ENCODE measurements at places on chromosomes 5 and 9.

DNA sequence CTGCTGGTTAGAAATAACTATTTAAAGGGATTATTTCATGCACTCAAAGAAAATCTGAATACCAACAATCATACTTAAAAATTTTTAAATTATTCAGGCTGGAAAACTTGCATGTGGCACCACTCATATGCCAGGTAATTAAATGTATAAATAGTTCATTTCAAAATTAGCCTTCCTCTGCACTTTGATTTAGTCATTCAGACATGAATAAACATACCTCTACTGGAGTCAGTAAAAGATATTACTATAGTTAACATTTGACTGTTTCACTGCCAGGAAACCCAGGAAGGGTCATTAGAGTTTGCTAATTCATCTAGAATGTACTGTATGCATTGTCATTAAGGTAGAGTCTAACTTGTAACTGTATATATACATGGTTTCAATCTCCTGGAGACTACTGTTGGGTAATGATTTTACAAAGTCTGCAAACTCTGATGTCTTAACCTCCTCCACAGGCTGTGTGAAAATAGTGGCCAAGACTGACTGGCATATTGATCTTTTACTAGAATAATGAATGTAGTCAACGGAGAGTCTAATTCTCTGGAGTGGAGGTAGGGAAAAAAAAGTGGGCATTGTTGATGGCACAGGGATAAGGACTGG, 43.7 kb downstream of the TEX10 start:
- DNase-seq: no peak

DNA sequence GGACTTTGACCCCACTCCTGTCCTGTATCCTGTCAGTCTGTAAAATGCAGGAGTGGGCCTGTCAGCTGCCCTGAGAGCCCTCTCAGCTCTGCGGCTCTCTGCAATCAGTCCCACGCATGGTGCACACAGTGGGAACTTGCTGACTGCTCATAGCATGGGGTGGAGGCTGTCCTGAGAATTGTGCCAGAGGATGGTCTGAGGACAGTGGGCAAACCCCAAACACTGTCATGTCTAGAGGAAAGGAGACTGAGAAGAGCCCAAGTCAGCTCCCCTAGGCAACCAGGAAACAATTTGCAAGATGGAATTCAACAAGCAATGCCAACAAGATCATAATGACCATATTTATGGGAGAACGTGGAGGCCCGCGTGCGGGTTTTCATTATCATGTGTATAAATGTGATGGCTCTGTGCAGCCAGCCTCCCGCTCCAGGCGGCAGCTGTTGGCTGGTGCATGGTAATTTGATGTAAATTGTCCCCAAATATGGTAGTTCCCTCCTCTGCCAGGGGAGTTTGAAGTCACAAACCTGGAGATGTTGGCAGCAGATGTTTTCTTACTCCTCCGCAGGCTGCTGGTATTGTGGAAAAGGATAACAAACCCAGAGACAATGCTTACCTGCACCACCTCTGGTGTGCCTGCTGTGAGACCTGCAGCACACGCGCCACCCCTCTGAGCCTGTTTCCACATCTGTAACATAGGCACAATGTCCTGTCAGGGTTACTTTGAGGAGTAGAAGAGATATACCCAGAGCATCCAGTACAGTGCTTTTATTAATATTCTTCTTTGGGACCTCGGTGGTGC, 39.8 kb upstream of the ALDH1B1 start:
- DNase-seq: no peak

DNA sequence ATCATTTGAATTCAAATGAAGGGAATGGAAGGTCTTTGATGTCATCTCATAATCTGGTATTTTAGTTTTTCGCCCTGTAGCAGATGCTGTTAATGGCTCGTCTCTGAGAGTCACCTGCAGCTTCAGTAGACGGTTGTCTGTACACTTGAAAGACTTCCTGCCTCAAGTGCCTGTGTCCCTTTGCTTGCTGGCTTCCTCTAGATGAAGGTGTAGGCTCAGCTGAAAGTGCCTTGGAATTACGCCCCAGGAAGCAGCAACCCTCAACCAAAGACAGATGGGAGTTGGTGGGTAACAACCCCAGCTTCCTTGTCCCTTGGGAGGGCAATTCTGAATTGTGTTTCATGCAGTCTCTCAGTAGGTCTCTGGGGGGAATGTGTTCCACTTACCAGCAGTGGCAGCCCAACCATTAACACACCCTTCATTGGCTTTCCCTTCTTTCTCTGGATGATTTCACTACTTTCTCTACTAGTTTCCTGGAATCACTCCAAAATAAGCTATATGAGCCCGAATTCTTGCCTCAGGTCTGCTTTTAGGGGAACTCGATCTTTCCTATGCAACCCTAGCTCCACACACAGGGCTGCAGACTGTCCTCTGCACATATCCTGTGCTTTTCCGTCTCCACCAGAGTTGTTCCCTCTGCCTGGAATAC, 395.6 kb downstream of the DMAC1 start:
- DNase-seq: no peak

GRCh38 chr5:137872466-137872865, 4.8 kb downstream of the MYOT start:
- DNase-seq: no peak

DNA sequence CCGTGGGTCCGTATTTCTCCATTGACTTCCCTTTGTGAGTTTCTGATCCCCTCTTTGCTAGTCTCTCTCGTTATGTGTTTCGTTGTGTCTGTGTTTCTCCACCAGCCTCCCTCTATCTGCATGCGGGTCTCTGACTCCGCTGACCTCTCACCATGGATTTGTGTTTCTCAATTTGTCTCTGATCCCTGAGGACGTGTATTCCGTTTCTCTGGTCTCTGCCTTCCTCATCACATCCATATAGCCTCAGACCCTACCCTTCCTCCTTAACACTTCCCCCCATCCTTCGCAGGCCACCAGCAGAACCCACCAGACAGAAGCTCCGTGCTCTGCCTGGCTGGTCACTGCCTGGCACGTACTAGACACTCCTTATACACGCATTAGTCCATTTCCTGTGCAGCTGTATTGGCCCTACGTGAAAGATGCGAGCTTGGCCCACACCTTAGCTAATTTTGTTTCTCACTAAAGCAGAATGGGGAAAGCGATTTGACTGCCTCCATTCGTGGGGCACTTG, 631 bp downstream of the B4GALT7 start:
- no peak for DNase-seq

- DNase-seq: no peak
Observed at GRCh38 chr5:103434057-103434456, 128.5 kb downstream of the NUDT12 start.

- no peak for DNase-seq
Observed at GRCh38 chr5:1131726-1132125, 19.9 kb upstream of the SLC12A7 start.

GRCh38 chr5:35745193-35745592, 111.5 kb upstream of the IL7R start:
- no peak for DNase-seq

- no peak for DNase-seq
Observed at GRCh38 chr5:173981185-173981761, 7.7 kb upstream of the C5orf47 start.

DNA sequence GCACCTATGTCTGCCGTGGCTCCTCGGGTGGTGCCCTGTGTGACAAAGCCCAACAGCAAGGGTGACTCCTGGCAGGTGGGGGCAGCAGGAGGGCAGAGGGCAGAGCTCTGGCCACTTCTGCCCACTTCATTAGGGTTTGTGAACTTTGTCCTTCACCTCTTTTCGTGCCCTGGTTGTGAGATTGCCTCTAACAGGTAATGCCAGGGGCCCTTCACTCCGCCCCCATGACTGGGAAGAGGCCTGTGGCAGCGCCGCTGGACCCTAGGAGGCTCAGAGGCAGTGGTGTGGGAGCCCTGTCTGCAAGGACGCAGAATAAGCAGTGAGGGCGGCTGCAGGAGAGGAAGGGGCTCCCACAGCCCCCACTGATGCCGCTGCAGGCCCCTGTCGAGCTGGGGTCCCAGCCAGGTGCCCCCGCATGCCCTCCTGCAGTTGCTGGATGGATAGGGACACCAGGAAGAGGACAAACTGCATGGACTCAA, 108.7 kb upstream of the LMX1B start:
- no peak for DNase-seq

DNA sequence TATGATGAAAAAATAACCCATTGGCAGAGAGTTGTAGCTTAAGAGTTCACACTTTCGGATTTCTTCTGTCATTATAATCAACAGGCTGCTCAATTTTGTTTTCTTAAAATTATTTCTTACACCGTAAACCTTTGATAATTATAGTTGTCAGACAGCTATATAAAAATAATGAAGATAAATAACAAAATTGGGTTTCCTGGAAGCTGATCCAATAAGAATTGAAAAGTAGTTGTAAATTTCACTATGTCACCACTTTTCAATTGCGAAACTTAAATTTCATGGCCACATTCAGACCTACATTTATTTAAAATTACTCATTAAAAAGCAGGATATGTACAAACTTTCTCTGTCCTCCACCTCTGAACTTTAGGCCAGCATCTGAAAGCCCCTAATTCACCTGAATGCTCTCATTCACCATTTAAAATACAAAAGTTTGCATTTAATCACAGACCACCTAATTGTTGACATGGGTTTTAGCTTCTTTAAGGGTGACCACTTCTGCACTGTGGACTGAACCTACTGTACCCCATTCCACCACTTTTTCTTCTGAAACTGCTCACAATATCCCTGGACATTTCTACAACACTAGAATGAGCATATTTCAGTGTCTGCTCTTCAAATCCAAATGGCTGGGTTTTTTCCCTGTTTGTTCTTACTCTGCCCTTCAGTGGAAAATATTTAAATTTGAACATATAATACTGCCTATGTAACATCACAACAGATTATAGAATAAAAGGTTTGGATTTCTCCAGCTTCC, 680 bp downstream of the SELENOP start:
- no peak for DNase-seq

DNA sequence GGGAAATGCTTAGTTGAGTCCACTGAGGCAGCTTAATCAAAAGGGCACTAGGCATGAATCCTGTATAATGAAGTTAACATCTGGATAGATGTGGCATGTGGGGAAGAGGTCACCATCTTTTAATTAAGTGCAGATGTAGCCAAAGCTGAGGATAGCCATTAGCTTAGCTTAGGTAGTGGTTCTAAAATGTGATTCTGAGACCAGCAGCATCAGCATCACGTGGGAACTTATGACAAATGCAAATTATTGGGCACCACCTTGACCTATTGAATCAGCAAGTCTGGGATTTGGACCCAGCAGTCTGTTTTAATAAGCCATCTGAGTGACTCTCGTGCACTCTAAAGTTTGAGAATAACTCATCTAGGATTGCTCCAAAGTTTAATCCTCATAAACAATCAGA, 63.8 kb downstream of the SNCAIP start:
- DNase-seq: no peak

GRCh38 chr9:137478962-137479861, 20.1 kb upstream of the NSMF start:
- no peak for DNase-seq

DNA sequence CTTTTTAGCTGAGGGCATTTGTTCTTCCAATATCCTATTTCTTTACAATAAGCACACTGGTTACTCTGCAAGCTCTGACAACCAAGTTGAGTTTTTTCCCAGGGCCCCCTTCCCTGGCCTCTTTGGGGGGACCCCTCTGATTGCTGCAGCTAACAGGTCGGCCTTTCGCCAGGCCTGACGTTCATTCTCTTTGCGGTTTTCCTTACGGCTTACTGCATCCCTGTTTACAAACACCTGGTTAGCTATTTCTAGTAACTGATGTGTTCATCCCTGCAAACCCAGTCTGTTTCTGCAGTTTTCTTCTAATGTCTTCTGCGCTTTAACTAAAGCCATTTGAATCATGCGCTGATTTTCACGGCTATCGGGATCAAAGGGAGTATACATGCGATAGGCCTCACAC, 37.5 kb upstream of the PPP1R26 start:
- DNase-seq: no peak

DNA sequence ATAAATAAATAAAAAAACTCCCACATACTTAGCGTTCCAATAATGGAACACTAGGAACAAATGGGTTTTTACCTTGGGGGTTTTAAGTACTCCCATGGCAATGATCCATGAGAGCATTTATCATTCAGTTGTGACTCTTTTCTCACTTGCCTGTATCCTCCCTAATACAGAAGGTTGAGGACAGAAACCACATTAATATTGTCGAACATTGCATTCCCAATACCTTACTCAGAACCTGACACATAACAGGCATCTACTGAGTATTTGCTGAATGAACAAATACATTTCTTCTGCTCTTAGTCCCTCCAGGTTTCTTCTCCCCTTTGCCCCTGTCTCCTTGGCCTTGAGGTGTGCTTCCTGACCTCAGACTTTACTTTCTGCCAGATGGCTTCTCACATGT, 175.9 kb downstream of the CEMIP2 start:
- no peak for DNase-seq

GRCh38 chr9:127730262-127730661, 4.8 kb downstream of the TOR2A start:
- no peak for DNase-seq

DNA sequence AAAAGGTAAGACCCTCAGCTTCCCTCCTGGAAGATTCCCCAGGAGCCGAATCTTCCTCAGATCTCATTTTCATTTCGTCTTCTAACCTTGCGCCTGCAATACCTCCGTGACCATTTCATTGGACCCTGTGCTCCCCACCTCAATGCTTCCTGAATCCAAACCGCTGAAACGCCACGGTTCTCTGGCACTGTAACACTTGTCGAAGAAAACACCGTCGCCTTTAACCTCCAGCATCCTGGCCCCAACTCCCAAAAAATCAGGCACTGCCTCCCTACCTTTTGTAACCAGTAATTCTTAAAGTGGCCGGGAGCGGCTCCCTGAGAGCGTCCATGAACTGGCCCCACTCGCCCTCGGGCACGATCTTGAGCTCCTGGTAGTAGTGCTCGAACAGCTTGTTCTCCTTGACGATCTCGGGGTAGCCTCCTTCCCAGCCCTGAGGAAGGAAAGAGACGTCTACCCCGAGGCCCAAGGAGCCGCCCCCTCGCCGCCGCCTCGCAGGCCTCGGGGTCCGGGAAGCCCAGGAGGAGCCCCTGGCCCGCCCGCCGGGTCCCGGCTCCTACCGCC, 438 bp downstream of the NSUN2 start:
- no peak for DNase-seq

Data from CD4-positive, alpha-beta T cell treated with Interferon alpha-2 for 1 hour (primary cell).